Panc1 (cell line): ENCODE measurements at places on chromosomes 2 and 18.

GRCh38 chr2:120323214-120323613, 22.7 kb upstream of the INHBB start:
- DNase-seq = no peak

DNA sequence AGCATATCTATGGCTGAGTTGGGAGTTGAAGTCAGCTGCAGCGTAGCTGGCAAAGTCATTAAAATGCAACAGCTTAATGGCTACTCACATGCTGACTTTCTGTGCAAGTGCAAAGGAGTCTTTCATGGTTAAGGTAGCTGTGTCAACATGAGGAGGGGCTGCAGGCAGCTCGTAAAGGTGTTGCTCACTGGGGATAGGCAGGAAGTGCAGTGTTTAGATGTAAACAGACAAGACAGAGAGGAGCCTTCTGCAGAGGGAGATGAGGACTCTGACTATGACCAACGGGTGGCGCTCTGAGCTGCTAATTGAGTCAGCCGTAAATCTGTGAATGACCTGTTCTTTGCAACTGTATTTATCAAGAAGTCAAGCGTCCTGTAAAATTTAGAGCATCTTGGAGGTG, 22.3 kb upstream of the CAVIN2 start:
- no peak for DNase-seq

- no peak for DNase-seq
Observed at GRCh38 chr18:77376043-77376732, 126.5 kb downstream of the GALR1 start.

DNA sequence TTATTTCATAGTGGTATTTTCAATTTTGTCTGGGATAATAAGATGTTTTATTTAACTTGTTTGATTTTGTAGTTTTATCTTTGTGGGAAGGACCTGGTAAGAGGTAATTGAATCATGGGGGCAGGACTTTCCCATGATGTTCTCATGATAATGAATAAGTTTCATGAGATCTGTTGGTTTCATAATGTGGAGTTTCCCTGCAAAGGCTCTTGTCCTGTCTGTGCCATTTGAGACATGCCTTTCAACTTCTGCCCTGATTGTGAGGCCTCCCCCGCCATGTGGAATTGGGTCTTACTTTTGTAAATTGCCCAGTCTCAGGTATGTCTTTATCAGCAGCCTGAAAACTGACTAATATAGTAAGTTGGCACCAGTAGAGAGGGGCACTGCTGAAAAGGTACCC, 77.8 kb upstream of the ARHGAP15 start:
- DNase-seq = no peak

DNA sequence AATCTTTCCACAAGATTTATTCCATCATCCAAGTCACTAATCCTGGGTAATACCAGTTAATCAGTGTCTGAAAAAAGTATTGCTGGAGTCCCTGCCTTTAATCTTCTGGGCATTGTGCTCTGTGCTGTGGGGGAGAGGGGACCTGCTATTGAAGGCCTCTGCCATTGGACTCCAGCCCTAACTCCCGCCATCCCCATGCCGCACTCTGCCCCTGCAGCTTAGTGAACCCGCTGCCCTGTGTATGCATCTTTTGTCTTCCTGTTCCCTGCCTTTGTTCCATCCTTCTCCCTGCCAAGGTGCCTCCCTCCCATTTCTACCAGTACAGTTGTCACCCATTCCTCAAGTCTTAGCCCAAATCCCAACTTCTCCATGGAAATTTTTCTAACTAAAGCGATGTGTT, 113.8 kb upstream of the EPAS1 start:
- DNase-seq = no peak

DNA sequence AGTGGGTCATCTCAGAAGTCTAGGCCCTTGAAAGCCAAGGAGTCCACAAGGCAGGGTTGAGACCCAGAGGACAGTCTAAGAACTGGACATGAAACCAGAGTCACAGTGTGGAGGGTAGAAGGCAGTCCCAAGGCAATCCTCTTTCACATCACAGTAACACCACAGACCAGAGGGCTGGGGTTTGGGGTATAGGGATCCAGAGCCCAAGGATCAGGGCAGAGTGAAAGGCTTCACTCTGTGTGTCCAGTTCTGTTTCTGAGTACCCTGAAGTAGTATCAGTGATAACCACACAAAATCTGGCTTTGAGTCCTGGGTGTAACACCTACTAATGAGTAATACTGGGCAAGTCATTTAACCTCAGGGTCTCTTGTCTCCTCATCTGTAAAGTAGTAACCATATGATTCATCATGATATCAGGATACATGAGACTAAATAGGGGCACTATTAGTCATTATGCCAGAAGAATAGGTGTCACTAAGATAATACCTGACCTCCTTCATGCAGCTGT, 91.0 kb downstream of the ICA1L start:
- DNase-seq = peak; percentile 57

GRCh38 chr2:78420132-78420531, 605.4 kb upstream of the REG3G start:
- no peak for DNase-seq

DNA sequence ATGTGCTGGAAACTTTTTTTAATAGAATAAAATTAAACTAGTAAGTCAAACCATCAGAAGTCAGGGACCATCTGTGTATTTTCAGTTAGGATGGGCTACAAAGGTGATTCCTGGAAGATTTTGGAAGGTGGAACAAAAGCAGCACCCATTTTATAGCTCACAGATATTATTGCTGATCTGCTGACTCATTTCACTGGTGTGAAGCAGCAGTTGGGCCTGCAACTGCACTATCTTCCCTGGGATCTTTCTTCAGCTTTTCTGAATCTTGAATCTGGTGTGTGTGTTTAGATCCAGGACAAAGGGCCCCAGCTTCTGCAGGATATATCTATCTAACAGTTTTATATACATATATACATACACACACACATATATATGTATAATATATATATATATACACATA, 35.6 kb upstream of the BCL11A start:
- no peak for DNase-seq

DNA sequence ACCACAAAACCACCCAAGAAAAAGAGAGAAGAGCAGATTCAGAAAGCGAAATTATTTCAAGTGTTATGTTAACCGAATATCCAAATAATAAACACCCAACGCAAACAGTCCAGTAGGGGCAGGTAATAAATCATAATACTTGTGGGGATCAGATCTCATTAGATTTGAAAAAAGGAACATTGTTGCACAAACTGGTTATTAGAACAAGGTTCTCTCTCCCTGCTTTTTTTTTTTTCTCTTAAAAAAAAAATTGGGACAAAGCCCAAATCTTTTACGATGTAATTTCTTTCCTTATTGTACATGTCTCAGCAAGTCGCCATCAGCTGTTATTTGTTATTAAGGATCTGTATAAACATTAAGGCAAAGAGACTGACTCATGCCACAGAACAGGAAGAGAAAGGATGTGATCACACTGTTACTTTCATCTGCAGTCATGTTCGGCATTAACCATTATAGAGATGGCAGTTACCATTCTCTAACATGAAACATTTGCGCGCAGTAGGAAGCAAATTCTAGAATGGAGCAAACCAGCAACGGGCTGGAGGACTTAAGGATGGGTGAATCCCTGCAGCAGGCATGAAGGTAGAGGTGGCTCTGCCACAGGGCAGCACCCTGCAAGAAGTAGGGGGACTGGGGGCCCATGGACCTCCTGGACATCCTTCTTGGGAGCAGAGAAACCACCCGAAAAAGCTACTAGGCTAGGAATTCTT, 42.0 kb downstream of the EPHA4 start:
- no peak for DNase-seq

DNA sequence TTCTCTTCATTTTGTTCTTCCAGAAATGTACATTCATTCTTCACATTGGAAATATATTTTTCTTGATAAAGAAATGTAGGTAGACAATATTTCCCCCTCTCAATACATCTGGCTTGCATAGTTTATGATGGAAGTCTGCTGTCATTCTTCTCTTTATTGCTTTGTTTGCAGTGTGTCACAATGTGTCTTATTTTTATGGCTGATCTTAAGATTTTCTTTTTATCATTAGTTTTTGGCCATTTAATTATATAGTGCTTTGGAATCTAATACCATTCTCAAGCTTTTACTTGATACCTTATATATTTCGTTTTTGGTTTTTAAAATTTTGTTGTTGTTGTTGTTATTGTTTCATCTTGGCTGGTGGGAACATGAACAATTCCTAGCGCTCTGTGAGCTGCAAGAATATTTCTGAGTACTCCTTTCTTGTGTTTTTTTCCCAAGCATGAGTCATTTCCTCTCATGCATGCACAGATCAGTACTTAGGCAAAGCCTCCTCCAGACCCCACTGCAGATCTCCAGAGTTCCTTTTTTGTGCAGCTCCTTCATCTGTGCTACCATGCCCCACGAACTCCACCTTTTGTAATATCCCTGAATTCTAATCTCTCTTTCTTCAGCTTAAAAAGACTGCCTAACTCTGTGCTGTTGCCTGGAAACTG, 13.7 kb upstream of the MMADHC start:
- no peak for DNase-seq

DNA sequence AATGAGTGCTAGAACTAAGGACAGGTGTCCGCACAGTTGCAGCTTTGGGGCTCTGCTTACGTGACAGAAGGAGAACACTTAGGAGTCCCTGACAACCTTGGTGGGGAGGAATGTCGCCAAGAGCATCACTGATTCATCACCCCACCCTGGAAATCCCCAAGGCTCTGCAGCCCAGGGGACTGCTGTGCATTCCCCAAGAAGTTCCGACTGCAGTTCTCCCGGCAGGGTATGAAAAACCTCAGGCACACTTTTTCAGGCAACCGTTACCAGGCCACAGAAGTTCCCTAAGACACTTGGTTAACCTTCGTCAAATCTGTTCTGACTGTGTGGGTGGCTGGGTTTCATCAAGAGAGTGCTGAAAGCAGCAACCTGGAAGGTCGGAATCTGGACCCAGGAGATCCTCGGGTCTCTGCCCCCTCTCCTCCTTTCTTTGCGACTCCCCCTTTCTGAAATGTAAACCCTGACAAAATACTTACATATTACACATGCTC, 192.1 kb upstream of the CXCR4 start:
- no peak for DNase-seq

- DNase-seq = peak; percentile 50
Observed at GRCh38 chr2:75238670-75239330, 39.5 kb upstream of the TACR1 start.

DNA sequence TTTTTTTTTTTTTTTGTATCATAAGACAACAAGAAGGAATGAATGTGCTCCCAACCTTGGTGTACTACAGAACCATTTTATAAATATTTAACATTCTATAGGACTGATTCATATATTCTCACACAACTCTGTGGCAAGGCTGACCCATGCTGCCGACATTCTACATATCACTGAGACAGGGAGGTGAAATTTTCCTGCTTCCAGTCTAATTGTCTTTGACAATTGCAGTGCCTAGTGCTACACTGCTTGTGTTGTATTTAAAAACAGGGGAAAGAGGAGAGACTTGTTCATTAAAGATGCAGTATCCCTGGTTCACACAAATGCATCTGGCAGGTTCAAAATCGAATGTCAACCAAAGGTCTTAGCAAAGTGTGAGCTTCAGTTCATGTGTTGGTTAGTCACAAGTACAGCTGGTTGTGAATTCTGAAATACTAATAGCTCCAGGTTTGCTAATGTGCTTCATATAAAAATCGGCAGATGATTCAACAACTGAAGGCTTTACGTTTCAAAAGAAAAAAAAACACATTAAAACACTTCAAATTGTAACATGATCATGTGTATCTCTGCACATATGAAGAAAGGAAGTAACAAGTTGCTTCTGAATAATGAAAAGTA, 130.8 kb downstream of the FIGN start:
- peak; percentile 15 for DNase-seq

DNA sequence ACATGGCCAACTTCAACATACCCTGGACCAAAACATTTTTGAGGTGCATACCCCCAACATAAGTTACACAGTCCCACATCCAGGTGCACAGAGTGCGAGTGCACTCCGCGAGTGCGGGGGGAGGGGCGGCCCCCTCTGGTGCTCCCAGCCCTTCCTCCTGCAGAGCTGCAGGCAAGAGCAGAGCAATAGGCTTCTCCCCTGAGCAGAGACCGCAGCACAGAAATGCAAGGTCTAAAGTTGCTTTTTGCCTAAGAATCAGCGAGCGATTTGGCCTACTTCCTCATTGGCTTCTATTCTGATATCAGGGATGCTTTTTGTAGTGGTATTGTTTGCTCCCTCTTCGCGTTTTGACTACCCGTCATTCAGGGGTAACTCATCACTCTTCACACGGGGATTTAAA, 40.6 kb downstream of the BOLA3 start:
- no peak for DNase-seq

DNA sequence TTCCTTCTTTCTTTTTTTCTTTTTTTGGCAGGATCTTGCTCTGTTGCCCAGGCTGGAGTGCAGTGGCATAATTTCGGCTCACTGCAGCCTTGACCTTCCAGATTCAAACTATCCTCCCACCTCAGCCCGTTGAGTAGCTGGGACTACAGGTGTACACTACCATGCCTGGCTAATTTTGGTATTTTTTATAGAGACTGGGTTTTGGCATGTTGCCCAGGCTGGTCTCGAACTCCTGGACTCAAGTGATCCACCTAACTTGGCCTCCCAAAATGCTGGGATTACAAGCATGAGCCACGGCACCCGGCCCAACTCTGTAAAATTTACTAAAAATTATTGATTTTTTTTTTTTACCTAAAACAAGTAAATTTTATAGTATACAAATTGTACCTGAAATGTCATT, 360.8 kb downstream of the ALK start:
- no peak for DNase-seq

DNA sequence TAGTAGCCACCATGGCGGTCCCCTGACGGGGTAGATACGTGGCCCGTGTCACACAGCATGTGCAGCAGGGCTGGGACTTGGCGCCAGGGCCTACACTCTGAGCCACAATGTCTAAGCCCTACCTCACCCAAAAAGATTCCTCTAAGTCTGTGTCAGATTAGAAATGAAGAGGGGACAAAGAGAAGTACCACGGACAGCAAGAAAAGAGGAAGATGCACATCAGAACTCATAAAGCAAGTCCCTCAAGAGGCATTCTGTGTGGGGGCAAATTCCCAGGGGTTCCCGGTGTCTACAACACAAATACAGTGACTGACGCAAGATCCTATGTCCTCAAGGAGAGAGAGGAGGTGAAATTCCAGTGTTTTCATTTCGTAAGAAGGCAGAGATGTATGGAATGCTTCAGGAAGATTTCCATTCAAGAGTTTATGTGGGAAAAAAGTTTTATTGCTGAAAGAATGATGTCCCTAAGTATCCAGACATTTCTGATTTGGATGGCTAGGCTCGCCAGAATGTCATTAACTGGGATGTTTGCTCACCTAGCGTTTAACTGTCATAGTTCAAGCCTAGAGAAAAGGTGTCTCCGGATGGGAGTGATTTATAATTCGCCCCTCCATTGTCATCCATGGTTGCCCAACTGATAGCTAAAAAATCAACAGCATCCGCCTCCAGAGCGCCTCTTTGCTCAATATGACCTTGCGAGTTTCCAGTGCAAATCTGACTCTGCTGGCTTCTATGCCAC, 75.6 kb upstream of the CHMP1B start:
- DNase-seq = no peak

DNA sequence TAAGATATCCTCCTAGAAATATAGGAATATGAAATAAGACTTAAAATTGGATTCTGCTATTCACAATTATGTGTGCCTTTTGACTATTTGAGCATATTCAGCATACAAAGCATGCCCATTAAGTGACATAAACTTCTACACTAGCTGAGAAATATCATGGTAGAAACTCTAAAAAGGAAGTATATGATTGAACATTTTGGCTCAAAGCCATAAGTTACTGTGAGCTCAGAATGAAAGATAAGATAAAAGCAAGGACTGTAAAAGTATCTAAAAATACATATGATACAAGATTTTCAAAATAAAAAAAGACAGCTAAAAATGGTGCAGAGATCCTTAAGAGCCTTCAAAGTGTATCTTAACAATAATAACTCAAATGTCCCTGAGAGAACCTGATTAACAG, 340.5 kb upstream of the SLC39A10 start:
- DNase-seq = no peak
